ENCODE measurements at places on chromosomes 7 and 10. TPM values are rescaled to one million over a fixed set of nuclear protein-coding genes. Genes with fewer than 3 reads are reported as not detected.

The RET gene
- total RNA-seq = 0.05 TPM

GRCh38 chr10:89679986-89680385, 21.4 kb upstream of the KIF20B start:
- no peaks in the 10 kb centered on the region for H3K36me3 ChIP-seq
- H3K4me3 ChIP-seq = no peak overlapping the region
- no peak overlapping the region for H3K27ac ChIP-seq

DNA sequence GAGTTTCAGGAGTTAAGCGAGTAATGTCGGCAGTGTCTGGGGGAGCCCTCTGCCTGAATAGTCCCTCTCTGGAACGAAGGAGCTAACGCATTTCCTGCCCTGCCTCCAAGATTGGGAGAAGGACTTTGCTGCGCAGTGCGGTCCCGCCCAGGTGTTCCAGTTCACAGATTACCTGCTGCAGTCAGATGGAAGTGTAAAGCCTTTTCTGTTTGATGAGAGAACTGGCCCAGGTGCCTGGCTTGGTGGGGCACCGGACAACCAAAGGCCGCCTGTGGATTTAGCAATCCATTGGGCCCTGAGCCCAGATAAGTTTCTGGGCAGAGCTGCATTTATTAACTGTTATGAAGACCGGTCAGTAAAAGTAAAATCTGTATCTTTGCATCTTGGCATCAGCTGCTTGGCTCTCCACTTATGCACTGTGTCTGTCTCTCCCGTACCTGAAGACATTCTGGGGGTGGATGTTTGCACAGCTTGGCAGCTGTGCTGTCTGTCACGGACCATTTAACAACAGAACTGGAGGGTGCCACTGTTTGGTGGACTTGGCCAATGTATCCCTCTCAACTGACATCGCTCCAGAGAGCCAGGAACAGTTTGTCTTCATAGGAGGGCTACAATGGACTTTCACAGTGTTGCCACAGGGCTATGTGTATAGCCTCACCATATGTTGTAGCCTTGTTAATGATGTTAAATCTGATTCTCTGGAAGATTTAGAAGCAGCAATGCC, 654.7 kb upstream of the ZWINT start:
- no peaks in the 10 kb centered on the region for H3K27me3 ChIP-seq
- H3K36me3 ChIP-seq = no peaks in the 10 kb centered on the region
- H3K4me1 ChIP-seq = no peaks in the 10 kb centered on the region
- no peak for DNase-seq
- H3K27ac ChIP-seq = no peak overlapping the region
- H3K4me3 ChIP-seq = no peak overlapping the region

- H3K27me3 ChIP-seq = no peaks in the 10 kb centered on the region
- H3K27ac ChIP-seq = no peak overlapping the region
- no peak overlapping the region for H3K4me3 ChIP-seq
- H3K36me3 ChIP-seq = no peaks in the 10 kb centered on the region
These were observed 124.6 kb downstream of the AUTS2 start for GRCh38 chr7:69722843-69723242.

The HSPA14 gene
- 16.7 TPM for total RNA-seq

The PLXDC2 gene
- 0.16 TPM for total RNA-seq

DNA sequence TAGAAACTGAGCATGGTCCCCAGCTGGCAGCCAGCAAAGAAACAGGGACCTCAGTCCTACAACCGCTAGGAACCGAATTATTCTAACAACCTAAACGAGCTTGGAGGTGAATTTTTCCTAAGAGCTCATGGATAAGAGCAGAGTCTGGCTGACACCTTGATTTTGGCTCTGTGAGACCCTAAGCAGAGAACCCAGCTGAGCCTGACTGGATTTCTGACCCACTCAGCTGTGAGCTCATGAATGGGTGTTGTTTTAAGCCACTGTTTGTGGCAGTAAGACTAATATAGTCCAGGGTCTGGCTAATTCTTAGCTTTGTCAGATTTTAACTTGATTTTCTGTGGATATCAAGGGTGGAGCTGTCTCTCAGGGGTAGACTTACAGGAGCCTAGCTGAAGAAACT, 77.1 kb downstream of the KAT6B start:
- no peak overlapping the region for H3K27ac ChIP-seq
- peaks cover 3% of the 10 kb centered on the region for H3K36me3 ChIP-seq
- DNase-seq = no peak
- H3K4me1 ChIP-seq = peaks cover 27% of the 10 kb centered on the region
- no peaks in the 10 kb centered on the region for H3K27me3 ChIP-seq

- H3K27ac ChIP-seq = no peak overlapping the region
- H3K4me1 ChIP-seq = no peaks in the 10 kb centered on the region
- H3K27me3 ChIP-seq = no peaks in the 10 kb centered on the region
- H3K36me3 ChIP-seq = no peaks in the 10 kb centered on the region
These were observed 27.1 kb upstream of the SEMA3C start for GRCh38 chr7:80945976-80946375.

The ZCWPW1 gene
- total RNA-seq = 10.8 TPM

DNA sequence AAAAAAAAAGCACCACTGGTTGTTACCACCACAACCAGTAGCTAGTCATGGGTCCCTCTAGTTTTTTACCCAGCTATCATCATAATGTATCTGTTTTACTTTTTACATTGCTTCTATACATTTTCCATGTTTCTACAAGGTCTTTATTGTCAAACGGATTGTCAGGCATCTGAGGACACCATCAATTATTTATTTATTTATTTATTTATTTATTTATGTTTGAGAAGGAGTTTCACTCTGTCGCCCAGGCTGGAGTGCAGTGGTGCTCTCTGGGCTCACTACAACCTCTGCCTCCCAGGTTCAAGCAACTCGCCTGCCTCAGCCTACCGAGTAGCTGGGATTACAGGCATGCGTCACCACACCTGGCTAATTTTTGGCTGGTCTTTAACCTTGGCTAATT, 29.0 kb upstream of the HNRNPH3 start:
- H3K27ac ChIP-seq = no peak overlapping the region
- no peak for DNase-seq
- H3K4me3 ChIP-seq = no peak overlapping the region
- peaks cover 29% of the 10 kb centered on the region for H3K4me1 ChIP-seq
- H3K36me3 ChIP-seq = no peaks in the 10 kb centered on the region

DNA sequence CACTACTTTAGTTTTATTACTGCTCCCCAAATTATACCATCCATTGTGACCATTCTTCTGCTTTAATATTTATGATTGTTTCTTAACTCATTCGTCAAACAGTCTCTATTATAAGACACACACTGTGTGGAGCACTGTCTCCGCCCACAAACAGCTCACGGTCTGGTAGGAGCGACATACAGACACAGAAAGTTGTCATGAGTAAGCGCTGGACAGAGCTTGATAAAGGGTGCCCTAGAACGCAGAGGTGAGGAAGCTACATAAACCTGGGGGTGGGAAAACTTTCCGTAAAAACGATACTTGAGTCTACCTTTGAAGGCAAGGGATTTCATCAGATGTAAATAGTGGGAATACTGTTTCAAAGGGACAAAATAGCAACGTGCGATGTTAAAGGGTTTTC, 207.9 kb downstream of the PHF14 start:
- H3K4me1 ChIP-seq = no peaks in the 10 kb centered on the region
- H3K27me3 ChIP-seq = no peaks in the 10 kb centered on the region
- H3K4me3 ChIP-seq = no peak overlapping the region

The SLC13A1 gene
- total RNA-seq = not detected

DNA sequence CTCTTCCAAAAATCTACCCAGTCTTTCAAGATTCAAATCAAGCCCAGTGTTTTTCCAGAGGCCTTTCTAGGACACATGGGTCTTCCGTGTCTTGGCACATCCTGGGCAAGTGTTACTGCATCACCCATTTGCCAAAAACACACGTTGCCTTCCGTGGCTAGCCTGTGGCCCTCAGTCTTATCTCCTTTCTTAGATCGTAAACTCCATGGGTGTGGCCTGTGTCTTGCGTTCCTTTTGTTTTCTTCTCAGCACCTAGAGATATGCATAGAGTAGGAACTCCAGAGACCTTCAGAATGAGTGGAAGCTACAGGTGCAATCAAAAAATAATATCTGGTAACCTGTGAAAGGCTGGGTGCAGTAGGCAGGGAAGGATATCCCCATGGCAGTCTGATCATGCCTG, 56.5 kb upstream of the NMT2 start:
- peaks cover 7% of the 10 kb centered on the region for H3K27me3 ChIP-seq
- no peak overlapping the region for H3K4me3 ChIP-seq
- H3K36me3 ChIP-seq = no peaks in the 10 kb centered on the region
- no peak overlapping the region for H3K27ac ChIP-seq

The ANXA8L1 gene
- not detected for total RNA-seq

DNA sequence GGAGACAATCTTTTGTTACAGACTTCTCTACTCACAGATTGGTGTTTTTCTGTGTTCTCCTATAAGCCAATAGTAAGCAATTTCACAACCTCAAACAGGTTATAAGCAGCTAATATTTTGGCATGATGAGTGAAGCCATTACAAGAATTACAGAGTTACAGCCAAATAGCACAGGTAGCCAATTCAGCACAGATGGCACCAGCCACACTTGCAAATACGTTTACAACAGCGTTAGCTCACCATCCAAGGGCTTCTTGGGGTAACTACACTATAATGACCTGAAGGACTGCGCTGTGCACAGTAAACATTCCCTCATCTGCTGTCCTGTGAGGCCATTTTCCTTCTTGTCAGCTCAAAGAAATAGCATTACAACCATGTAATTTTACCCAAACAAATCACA, 428.6 kb downstream of the TCERG1L start:
- no peak overlapping the region for H3K4me3 ChIP-seq
- H3K4me1 ChIP-seq = no peaks in the 10 kb centered on the region
- no peak overlapping the region for H3K27ac ChIP-seq
- DNase-seq = no peak

GRCh38 chr10:35236739-35237138, 99.6 kb upstream of the CCNY start:
- H3K36me3 ChIP-seq = no peaks in the 10 kb centered on the region
- DNase-seq = no peak
- no peak overlapping the region for H3K4me3 ChIP-seq
- H3K4me1 ChIP-seq = no peaks in the 10 kb centered on the region
- H3K27me3 ChIP-seq = no peaks in the 10 kb centered on the region

DNA sequence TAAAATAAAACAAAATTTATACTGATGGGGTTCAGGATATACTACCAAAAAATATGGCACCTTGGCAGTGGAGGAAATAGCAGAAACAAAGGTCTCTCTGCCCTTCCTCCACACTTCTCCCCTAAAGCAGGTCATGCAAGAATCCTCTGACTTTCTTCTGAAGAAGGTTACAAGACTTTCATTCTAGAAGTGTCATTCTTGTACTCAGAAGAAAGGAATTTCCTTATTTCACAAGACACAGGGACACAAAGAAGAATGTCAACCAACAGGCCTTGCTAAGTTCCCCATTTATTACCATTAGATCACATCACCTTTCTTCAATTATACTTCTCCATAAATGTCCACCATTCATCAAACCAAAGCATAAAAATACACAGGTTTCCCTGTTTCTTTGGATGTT, 470.2 kb downstream of the PAXIP1 start:
- H3K27ac ChIP-seq = no peak overlapping the region
- H3K36me3 ChIP-seq = no peaks in the 10 kb centered on the region
- H3K4me1 ChIP-seq = no peaks in the 10 kb centered on the region
- DNase-seq = no peak
- no peak overlapping the region for H3K4me3 ChIP-seq

GRCh38 chr7:120987683-120988590, 574 bp upstream of the CPED1 start:
- peaks cover 23% of the 10 kb centered on the region for H3K4me1 ChIP-seq
- no peak overlapping the region for H3K27ac ChIP-seq
- DNase-seq = peak; percentile 68
- H3K36me3 ChIP-seq = no peaks in the 10 kb centered on the region
- H3K4me3 ChIP-seq = peak overlapping the region; percentile 81
- peaks cover 33% of the 10 kb centered on the region for H3K27me3 ChIP-seq

DNA sequence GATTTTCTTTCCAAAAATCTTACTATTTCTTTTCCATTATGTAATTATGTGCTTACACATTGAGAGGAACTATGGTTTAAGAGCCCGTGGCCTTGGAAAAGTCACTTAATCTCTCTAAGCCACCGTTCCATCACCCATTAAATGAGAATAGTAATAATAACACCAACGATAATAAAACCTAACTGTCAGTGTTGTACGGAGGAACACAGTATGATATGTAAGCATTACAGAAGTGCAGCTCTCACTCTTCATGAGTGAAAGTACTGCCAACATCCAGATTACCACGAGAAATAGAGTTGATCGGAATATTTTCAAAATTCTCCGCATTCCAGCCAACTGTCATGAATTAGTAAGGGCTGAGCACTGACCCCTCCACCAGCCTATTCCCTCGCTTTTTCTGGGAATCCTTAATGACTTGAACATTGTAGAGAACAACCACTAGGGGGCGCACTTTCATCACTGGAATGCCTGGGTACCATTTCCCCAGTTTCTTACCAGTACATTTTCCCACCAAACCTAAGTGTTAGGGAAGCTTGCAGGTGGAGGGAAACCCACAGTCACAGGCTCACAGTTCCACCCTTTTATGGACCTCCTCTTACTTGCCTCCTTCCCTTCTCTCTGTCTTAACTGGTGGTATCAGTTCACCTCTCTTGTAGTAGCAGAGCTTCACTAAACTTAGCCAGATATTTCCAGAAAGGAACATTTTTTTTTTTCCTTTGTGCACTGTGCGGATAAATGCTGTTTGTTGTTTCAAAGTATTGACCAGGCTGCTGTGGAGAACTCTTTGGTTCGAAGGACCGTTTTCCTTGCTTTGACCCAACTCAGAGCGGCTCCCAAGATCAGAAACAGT, 27.8 kb downstream of the NKX2-3 start:
- no peak overlapping the region for H3K4me3 ChIP-seq
- no peak overlapping the region for H3K27ac ChIP-seq
- no peak for DNase-seq
- no peaks in the 10 kb centered on the region for H3K36me3 ChIP-seq
- peaks cover 24% of the 10 kb centered on the region for H3K4me1 ChIP-seq

DNA sequence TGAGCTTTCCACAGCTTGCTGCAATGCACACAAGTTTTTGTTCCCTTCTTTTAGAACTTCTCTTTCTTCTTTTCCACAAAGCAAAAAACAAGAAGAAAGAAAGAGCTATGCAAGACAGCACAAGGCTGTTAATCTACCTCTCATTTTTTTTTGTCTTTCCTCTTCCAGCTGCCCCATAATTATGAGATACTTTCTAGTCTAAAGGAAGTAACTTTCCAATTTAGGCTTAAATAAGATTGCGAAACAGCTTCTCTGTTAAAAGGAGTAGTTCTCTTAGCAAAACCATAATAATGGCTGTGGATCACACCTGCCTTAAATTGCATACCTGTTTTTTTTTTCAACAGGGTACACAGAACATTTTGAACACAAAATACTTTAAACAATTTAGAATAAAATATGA, 56.0 kb downstream of the NDUFB2 start:
- H3K4me3 ChIP-seq = no peak overlapping the region
- peaks cover 68% of the 10 kb centered on the region for H3K36me3 ChIP-seq
- H3K4me1 ChIP-seq = no peaks in the 10 kb centered on the region
- DNase-seq = no peak
- H3K27ac ChIP-seq = no peak overlapping the region

GRCh38 chr7:147578196-147578595, 1012.4 kb upstream of the C7orf33 start:
- DNase-seq = no peak
- no peaks in the 10 kb centered on the region for H3K27me3 ChIP-seq
- no peaks in the 10 kb centered on the region for H3K36me3 ChIP-seq
- no peaks in the 10 kb centered on the region for H3K4me1 ChIP-seq
- no peak overlapping the region for H3K27ac ChIP-seq
- no peak overlapping the region for H3K4me3 ChIP-seq

The GNG11 gene
- total RNA-seq = 2.4 TPM

- peaks cover 83% of the 10 kb centered on the region for H3K36me3 ChIP-seq
- peak overlapping the region; percentile 93 for H3K27ac ChIP-seq
- H3K4me1 ChIP-seq = peaks cover 35% of the 10 kb centered on the region
- peak overlapping the region; percentile 97 for H3K4me3 ChIP-seq
These were observed 968 bp downstream of the NOLC1 start for GRCh38 chr10:102153093-102153620.
